ENCODE measurements at places on chromosomes 3 and 15.
A peak's percentile ranks its signal among the peaks of the same experiment; 100 is the strongest.

GRCh38 chr3:117084277-117084676 lies 374.7 kb downstream of the TUSC7 start:
- no peak for DNase-seq

DNA sequence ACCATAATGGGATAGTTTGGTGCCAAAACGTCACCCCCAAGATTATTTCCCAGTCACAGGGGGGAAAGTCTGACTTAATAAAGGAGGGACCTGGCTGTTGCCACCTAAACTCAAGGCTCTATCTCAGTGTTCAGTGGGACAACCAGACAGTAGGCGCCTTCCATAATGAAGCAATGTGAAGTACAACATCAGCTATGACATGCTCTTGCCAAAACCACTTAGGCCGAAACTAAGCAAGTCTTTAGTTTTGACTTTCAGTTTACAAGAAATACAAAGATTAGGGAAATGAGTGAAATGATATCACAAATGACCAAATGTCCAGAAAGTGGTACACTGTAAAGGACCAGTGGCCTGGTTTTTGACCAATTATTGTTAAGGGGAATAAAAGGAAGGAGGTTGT lies 32.9 kb downstream of the SOX14 start:
- no peak for DNase-seq

DNA sequence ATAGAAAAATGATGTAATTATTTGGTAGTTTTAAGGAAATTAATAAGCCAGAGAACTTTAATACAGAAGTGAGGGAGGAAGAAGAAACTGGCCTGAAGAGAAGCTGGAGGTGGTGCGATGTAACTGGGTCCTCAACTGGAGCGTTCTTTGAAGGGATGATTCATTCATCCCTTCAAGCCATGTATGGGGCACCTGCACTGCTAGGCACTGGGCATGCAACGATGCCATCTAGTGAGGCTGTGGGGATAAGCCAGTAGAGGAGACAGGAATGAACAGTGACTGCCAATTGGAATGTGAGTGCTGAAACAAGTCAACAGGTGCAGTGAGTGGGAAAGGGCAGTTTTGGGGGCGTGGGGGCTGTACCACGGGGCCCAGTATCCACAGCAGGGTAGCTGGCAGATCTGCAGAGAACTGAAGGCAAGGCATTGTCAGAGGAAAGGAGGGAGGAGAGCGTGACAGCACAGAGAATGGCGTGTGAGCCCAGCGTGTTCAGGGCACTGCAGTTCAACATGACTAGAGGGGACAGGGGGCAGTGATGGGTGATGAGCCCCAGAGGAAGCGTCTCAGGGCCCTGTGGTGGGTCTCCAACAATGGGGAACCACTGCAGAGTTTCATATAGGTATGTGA lies 3.8 kb upstream of the KIF23 start:
- DNase-seq, result peak; percentile 23

GRCh38 chr3:186931532-186932280 lies 1.4 kb downstream of the ST6GAL1 start:
- DNase-seq, result no peak

- DNase-seq, result no peak
Observed at GRCh38 chr15:57330619-57331340, 45.5 kb upstream of the CGNL1 start.

DNA sequence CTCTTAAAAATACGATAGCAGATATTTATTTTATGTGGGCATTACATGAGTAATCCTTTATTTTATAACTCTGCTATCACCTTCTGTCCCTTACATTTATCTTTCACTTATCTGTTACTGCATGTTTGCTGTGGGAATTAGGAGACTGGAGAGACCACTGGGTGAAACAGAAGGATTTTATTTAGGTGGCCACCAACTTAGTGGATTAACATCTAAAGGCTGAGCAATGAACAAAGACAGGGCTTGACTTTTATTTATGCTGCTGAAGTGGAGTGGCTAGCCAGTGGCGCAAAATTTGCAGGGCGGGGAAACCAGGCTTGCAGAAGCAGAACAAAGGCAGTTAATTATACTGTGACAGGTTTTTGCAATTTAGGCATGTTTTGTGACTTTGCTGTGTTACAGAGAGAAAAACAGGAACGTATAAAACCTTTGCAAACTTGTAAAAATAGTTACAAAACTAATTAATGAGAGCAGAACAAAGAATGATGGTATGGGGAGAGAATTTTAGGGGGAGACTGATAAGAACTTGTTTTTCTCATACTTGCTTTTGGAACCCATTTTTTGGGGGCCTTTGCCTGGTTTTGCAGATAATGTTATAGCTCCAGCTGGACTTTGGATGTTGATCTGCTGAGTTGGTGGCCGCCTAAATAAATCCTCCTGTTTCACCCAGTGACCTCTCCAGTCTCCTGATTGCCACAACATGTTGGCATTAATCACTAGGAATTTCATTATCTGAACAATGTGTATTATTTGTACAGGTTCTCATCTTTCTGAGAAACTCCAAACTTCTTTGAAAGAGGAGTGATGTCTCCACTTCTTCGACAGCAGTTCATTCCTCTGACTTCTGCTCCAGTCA lies 18.0 kb downstream of the KLHL24 start:
- no peak for DNase-seq

GRCh38 chr3:10515396-10515795 lies 10.0 kb upstream of the ATP2B2 start:
- no peak for DNase-seq

GRCh38 chr3:15044326-15044725 lies 20.8 kb downstream of the MRPS25 start:
- DNase-seq, result no peak

DNA sequence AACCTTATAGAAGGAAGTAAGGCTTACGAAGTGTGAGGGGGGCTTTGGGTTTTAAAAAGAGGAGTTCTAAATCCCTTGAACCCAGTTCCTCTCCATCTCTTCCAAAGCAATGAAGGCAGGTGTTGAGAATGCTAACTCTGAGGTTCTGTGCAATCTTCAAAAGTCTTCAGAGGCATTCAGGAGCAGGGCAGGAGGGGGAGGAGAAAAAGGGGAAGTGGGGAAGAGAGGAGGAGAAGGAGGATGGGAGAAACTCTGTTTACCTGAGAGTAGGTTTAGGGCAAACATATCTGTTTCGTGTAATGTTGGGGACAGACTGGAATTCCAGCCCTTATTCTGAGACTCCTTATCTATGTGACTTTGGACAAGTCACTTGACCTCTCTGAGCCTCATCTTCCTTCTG lies 36.9 kb downstream of the FAM3D start:
- DNase-seq, result no peak

DNA sequence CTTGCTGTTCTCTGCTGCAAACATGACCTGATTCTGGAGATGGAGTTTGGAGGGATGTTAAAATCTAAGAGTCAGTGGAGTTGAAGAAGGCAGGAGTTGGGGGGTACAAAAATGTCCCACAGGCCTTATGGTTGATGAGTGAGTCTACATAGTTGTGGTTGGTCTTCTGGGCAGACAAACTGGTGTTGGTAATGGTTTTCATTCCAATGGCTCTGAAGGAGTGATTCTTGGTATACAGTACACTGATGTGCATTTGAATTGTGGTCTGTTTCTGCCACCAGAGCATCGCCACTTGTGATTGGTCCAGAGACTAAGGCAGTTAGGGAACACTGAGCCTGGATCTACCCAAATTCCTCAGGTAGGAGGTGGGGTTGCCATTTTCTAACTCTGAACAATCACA lies 514.1 kb upstream of the CFAP20DC start:
- DNase-seq, result no peak

DNA sequence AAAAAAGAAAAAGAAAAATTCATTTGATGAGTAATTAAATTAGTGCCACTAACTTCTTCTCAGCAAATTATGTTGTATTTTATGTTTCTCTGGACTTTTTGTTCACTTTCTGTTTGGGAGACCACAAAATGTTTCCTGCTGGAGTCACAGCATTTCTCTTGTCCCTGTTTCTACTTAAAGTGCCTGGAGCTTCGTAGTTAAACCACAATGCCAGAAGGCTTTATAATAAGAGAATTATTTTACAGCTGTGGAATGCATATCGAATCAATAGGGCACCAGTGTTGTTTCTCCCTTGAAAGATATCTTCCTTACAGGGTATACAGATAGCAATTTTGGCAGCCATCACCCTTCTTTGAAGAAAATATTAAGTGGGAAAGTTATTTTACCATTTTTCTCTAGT lies 3.2 kb downstream of the DTWD1 start:
- DNase-seq, result no peak

DNA sequence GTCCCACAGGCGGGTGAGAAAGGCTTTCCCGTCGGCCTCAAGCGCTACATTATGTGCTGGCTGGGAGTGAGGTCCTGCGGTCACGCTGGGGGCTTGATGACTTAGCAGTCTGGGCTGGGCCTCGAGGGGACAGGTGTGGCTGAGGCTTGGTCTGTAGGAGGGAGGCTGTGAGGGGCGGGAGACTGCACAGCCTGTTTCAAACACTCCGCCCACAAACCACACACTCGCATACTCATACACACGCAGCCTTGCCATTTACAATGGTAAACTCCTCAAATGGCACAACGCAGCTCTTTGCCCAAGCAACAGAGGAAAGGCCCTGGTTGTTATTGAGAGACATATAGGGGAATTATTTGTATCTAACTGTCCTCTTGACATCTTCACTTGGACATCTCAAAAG lies 32.4 kb upstream of the RASGRF1 start:
- DNase-seq, result no peak

DNA sequence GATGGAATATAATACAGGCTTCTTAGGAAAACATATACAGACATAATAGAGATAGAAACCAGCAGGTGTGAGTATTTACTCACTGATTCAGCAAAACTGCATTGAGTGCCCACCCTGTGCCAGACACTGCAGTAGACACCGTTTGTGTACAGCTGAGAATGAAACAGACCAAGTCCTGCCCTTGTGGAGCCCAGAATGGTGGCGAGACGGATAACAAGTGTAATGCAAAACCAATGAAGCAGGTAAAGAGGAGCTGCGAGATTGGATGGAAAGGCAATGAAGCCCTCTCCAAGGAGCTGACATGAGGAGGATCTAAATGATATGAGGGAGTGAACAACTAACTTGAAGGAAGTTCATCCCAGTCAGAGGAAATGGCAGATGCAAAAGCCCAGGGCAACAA lies 256.4 kb downstream of the MEX3B start:
- no peak for DNase-seq

DNA sequence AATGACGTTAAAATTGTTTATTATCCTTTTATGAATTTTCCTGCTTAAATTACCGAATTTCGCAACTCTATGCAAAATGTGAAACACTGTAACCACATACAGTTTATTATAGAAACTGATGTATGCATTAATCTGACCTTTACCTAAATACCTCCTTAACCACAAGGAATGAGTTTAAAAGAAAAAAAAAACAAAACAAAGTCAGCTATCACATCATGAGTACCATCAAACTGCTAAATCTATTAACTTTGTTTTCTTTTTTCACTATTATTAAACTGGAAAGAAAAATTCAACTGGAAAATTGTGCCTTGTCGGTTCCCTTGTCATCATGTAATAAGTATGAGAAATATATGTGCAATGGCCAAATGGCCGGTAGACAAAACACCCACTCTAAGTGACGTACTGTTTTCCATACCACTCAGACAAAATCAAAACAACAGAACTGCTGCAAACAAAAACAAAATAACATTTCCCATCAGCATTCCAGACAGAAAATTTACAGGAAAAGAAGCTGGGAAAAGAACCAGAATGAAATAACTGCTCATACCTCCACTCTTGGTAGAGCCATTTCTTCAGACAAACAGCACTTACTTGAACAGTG lies 415.3 kb downstream of the FOXP1 start:
- no peak for DNase-seq

DNA sequence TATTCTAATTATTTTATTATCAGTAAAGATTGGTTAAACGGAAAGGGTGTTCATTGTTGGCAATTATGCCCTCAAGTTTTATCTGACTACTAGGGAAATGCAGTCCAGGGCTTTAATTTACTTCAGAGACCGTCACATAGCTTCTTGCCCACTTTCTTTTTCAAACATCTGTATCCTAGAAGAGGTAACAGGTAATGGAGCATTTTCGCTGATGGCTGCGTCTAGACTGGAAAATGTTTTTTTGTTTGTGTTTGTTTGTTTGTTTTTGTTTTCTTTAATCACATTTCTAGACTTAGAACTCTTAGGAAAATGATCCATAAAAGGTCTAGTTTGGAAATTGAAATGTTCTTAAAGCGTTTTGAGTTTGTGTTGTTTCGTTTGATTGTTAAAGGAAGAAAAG lies 71.4 kb downstream of the ANXA2 start:
- DNase-seq, result no peak

- no peak for DNase-seq
Observed at GRCh38 chr3:146529021-146529420, 15.4 kb downstream of the PLSCR1 start.

- no peak for DNase-seq
Observed at GRCh38 chr3:33433843-33434242, 6.4 kb downstream of the UBP1 start.

- DNase-seq, result no peak
Observed at GRCh38 chr3:30764281-30764680, 130.2 kb downstream of the GADL1 start.

- no peak for DNase-seq
Observed at GRCh38 chr3:161573136-161573535, 76.5 kb downstream of the OTOL1 start.

GRCh38 chr3:186236357-186237020 lies 125.5 kb downstream of the DGKG start:
- no peak for DNase-seq

DNA sequence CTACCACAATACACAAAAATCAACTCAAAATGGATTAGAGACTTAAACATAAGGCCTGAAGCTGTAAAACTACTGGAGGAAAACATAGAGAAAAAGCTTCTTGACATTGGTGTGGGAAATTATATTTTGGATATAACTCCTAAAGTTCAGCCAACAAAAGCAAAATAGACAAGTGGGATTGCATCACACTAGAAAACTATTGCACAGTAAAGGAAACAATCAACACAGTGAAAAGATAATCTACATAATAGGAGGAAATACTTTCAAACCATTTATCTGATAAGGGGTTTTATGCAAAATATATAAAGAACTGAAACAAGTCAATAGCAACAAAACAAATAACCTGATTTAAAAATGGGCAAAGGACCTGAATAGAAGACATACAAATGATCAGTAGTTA lies 37.6 kb upstream of the TP63 start:
- DNase-seq, result no peak

- DNase-seq, result no peak
Observed at GRCh38 chr3:117726776-117727175, 1017.2 kb downstream of the TUSC7 start.

GRCh38 chr15:64010719-64011118 lies 35.6 kb downstream of the DAPK2 start:
- DNase-seq, result no peak

Data from NCI-H524 treated with DMSO at 0.1 percent for 48 hours (cell line).